ENCODE measurements at places on chromosomes 12 and 14.

GRCh38 chr14:101862177-101862576 is 100.7 kb downstream of the PPP2R5C start:
- no peak for DNase-seq

DNA sequence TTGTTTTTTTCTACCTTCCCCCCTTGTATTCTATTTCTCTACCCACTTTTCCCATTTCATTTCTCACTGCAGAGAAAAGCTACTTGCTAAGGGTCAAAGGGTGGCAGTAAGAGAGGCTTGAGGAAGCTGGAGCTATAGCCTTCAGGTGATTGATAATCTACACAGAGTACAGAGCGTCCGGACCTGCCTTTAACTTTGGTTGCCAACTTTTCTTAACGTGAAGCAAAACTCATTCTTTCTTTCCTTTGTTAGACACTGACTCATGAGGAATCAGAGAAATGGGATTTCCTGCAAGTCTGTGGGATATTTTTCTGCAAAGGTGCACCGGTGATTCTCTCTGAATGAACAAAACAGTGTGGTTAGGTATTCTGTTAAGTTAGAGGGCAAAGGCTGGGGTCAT is 133.3 kb downstream of the RMST start:
- no peak for DNase-seq

DNA sequence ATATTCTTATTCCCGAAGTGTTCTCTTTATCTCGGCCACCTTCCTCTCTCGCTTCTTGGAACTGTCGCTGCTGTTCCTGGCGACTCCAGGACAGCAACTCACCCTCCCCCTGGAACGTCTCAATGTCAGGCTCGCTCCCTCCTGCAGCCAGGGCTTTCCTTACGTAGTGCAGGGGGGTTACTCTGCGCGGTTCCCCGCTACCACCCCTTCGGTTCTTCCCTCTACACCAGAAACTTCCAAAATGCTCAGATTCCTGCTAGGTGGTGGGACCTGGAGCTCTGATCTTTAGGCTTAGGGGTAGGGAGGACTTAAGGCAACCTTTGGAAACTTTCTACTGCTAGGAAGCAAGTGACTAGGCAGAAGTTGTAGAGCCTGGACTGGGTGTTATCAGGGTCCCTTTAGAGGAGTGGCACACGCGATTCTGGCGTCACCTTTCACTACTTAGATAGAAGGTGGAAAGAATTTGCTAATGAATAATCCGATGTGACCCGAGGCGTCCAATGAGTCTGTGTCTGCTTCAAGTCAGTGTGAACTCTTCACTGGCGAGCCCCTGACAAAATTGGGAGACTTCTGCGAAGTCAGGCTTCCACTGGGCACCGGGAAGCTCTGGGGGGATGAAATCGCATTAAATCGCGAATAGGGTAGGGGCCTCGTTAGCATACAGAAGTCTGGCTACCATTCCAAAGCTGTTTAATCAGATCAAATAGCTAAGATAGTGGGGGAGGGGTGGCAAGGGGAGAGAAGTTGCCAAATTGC is 900 bp upstream of the DPF3 start:
- no peak for DNase-seq

- DNase-seq: no peak
Measured at GRCh38 chr14:105843444-105844046, 317.2 kb downstream of the TMEM121 start.

DNA sequence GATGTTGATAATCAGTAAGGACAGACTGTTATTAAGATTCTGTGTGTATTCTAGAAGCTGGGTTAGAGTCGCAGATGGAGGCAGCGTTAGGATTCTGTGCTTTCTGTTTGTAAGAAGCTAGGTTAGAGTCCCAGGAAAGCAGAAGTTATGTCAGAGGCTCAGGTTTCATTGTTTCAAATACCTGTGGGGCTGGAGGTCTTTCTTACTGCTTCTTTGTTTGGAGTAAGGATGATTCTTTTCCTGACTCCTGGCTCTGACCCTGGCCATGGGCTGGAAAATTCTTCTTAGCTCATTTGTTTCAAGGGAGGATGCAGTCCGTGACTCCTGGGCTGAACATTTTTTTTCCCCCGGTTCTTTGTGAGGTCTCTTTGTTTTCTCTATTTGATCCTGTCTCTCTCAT is 5.2 kb downstream of the MUCL1 start:
- no peak for DNase-seq

DNA sequence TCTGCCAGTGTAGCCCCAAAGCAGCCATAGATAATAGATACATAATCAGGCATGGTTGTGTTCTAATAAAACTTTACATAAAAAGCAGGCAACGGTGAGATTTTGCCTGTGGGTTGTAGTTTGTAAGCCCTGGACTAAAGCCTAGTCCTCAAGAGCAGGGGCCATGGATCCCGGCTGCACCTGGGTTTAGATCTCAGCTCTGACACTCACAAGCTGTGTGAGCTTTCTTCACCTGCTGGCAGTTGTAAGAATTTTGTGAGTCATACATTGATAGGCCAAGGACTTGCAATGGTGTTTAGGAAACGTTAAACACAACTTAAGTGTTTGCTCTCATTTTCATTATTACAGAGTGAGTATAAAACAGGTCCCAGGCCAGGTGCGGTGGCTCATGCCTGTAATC is 395.8 kb upstream of the TBX3 start:
- DNase-seq: no peak
